ENCODE measurements at places on chromosomes 6 and 20. TPM values are rescaled to one million over a fixed set of nuclear protein-coding genes. Genes with fewer than 3 reads are reported as not detected.

The COL9A3 gene
- polyA plus RNA-seq: 19.5 TPM

The CTCFL gene
- 3.4 TPM for polyA plus RNA-seq

The NOX3 gene
- polyA plus RNA-seq: 2.1 TPM

The NNAT gene
- polyA plus RNA-seq: 91.1 TPM

The HLA-DRB5 gene
- 15.3 TPM for polyA plus RNA-seq

The CFB gene
- polyA plus RNA-seq: 17.5 TPM

The DLL1 gene
- 7.2 TPM for polyA plus RNA-seq

The RHAG gene
- polyA plus RNA-seq: 0.67 TPM

The KCNG1 gene
- polyA plus RNA-seq: 3.9 TPM

The DCDC2 gene
- polyA plus RNA-seq: 128 TPM
